ENCODE measurements at places on chromosomes 16 and 17. TPM values are rescaled to one million over a fixed set of nuclear protein-coding genes. Genes with fewer than 3 reads are reported as not detected.

DNA sequence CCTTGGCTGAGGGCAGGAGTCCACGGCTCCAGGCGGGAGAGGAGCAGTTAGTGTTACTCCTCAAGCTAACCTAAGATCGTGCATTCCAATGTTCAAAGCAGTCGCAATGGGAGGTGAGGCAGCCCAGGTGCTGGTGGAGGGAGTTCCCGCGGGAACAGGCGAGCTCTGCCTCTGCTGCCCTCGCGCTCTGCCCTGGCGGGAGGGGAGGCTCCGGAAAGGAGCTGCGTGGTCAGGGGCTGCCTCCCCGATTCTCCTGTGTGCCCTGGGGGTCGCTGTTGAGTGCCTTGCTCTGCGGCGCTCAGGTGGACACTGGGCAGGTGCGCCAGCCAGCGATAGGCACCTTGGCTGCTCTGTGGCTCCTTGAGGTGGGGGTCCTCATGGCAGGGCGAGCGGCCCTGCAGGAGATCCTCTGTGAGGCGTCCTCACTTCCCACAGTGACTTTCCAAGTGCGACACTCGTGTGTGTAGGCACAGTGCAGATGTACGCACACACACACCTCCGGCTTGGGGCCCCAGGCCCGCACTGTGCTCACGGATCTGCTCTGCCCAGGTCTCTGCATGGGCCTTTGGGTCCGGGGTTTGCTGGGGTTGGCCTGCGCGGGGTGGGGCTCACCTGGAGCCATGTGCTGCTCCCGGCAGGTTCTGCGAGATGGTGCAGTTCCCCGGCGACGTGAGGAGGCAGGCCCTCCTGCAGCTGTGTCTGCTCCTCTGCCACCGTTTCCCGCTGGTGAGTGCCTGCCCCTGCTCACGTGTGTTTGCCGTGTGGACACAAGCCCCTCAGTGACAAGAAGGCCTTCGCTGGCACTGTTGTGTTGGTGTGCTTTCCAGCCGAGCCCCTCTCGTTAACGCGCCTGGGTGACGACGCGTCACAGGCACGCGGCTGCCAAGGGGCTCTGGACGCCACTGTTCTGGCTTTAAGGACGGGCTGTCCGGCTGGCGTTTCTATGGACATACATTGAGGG lies 97.9 kb upstream of the ZNF750 start:
- DNase-seq: no peak

Gene KRTAP29-1
- total RNA-seq: not detected

GRCh38 chr17:77449908-77450741 lies 309.4 kb downstream of the SEC14L1 start:
- no peak for DNase-seq

DNA sequence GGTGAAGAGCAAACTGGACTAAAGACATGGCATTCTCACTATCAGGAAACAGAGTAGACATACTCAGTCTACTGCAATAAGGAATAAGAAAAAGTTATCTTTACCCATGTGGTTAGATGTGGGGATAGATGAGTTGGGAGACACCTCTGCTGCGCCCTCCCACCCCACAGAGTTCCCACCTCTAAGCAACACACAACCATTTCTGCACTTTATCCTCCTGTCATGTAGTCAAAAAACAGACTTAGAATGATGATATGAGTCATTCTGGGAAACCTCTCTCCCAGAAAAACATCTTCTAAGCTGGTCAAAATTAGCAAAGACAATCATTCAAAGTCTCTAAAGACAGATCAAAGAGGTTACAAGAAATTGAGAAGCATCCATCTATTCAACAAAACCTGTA lies 94.9 kb downstream of the CACNG1 start:
- DNase-seq: no peak

DNA sequence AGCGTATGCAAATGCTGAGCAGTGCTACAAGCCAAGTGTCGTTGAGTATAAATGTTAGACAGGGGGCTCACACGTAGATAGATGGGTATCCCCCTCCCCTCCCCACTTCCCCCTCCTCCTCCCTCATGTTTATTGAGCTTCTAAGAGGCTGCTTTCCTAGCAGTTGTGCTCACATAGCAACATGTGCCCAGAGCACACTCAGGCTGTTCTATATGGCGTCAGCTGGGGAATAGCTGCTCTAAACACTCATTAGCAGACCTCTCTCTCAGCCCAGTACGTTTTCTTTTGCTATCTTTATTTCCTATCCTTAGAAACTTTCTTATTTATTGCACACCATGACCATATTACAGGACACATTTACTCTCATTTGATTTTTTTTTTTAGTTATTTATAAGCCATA lies 1.8 kb downstream of the KCNJ2 start:
- no peak for DNase-seq

- DNase-seq: no peak
Measured at GRCh38 chr17:61345825-61346666, 53.6 kb upstream of the TBX2 start.

DNA sequence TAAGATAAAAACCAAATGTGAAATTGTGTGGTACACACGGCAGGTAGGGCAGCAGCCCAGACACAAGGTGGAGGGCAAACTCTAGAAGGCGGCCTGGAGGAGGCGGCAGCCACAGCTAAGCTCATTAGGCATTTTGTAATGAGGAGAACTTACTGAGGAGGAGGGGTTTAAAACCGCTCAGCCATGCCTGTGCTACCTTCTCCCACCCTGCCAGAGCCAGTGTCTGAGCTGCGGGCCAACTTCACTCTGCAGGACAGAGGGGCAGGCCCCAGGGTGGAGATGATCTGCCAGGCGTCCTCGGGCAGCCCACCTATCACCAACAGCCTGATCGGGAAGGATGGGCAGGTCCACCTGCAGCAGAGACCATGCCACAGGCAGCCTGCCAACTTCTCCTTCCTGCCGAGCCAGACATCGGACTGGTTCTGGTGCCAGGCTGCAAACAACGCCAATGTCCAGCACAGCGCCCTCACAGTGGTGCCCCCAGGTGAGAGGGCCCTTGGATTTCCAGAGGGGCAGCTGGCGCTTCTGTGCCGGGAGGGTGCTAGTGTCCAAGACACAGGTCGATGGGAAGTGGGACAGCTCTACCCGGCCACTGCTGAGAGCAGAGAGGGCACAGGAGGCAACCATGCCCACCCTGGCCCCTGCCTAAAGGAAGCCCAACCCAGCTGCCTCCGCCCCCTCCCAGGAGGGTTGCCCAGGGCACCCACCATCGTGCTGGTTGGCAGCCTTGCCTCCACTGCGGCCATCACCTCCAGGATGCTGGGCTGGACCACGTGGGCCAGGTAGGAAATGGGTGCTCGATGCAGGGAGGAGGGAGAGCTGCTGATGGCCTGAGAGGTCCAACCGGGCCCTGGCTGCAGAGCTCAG lies 4.3 kb upstream of the SYNGR2 start:
- no peak for DNase-seq

- DNase-seq: no peak
Measured at GRCh38 chr17:49881054-49881402, 33.2 kb upstream of the TAC4 start.

DNA sequence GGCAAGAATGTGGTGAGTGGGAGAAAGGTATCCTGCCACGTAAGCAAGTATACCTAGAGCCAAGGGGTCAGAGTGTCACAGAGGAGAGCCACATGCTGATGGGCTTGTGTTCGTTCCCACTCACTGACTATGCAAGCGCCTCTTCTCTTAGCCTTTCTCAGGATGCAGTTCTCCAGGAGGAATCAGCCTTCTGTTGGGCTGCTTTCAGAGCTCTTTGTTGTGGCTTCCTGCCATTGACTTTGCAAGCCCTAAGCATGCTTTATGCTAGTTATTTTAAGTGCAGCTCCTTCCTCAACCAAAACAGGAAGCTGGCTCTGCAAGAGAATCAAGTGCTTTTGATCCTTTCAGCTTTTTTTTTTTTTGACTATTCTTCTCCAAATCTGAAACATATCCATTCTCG lies 66.6 kb downstream of the SIAH1 start:
- DNase-seq: no peak

DNA sequence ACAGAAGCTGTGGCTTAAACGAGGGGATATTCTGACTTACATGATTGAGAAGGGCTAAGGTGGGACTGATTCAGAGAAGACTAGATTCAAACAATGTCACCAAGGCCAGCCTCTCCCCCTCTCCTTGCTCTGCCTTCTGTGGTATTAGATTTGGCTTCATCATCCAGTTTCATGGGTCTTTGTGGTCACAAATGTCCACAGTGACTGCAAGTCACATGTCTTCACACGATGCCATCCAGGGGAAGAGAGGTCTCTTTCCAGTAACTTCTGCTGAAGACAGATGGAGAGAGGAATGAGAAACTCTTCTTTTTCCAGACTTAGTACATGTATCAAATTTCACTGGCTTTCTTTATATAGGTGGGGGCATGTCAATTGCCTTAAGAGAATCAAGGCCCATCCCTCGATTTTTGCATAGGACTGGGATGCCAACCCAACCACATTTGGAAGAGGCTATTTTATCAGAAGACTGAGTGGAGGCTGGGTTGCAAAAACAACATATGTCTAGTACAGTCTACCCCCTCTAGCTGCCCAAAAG lies 57.3 kb upstream of the HNF1B start:
- no peak for DNase-seq

DNA sequence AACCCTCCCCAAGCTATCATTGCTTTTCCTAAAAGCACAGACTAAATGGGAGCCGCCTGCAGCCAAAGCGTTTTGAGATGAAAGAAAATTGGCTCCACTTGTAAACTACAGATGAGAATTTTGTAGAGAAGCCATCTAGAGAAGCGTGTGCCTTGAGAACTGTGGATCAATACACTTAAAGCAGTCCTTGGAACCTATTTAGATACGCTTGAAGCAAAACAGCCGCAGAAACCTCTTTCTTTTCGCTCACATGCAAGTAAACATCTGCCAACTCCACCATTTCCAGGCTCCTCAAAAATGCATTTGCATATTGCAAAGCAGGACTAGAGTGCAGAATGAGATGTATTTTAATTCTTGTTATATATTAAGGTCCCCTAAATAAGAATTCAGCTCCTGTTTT lies 13.1 kb downstream of the KIAA0513 start:
- no peak for DNase-seq

DNA sequence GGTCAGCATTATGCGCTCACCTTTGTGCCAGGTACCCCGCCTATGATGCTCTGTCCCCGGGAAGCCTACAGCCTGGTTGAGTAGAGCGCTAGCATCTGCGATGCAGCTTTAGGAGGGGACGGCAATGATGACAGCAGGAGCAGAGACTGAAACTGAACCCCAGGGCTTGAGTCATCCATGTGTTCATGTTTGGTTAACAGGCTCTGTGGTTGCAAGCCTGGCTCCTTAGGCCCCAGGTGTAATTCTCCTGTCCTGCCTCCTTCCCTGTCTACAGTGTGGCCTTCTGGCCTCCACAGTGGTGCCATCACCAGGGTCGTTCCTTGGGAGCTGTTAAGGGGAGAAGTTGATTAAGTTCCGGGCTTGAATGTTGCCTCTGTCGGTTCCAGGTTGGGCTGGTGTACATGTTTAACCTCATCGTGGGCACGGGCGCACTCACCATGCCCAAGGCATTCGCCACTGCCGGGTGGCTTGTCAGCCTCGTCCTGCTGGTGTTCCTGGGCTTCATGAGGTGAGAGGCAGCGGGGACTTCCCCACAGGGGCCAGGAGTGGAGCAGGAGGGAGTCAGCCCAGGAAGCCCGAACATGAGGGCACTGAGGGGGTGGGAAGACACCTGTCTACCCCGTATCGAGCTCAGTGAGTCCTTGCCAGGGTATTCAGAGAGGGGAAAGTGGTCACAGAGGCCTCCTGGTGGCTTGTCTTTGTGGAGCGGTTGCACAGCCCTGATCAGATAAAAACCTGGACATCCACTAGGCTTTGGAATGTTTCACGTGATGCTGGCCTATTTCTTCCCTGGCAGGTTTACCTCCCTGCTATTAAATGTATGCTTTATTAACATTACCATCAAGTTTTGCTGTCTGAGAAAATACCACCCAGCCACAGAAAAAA lies 9.2 kb upstream of the NAT9 start:
- DNase-seq: no peak

DNA sequence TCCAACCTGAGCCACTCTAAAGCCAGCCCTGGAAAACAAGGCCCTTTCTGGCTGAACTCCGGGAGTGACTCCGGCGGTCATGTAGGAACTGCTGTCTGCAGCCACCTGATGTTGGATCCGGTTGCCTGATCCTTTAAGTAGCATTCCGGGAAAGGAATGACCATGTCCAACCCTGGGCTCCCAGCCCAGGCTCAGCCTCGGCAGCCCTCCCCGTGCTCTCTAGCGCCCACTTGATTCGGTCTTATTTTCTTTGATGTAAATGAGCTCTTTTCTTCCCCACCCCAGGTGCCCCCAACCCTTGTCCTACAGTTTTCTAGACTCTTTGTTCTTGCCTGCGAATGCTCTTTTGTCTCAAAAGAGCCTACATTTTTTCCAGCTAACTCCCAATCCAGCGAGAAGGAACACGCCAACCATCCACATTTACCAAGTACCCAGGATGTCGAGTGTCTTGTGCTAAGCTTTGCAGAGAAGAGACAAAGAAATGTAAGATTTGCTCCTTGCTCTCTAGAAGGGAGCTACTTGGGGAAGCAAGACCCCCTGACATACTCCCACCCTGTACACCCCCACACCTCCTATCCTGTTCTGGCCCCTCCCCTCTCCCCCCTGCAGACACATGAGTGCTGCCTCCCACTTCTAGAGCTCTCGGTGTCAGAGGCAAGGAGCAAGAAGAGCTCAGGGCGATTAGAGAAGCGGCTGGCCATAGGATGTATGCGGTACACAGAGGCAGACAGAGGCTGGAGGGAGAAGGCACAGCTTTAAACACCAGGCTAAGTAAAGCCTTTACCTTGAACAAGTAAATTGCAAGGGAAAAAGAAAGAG lies 53.8 kb downstream of the COG7 start:
- DNase-seq: peak; percentile 68

GRCh38 chr17:79214940-79215604 lies 140.4 kb downstream of the ENGASE start:
- DNase-seq: no peak

Gene TP53TG3
- not detected for total RNA-seq

Gene KRTAP3-2
- not detected for total RNA-seq

Gene STAC2
- 6.0 TPM for total RNA-seq

DNA sequence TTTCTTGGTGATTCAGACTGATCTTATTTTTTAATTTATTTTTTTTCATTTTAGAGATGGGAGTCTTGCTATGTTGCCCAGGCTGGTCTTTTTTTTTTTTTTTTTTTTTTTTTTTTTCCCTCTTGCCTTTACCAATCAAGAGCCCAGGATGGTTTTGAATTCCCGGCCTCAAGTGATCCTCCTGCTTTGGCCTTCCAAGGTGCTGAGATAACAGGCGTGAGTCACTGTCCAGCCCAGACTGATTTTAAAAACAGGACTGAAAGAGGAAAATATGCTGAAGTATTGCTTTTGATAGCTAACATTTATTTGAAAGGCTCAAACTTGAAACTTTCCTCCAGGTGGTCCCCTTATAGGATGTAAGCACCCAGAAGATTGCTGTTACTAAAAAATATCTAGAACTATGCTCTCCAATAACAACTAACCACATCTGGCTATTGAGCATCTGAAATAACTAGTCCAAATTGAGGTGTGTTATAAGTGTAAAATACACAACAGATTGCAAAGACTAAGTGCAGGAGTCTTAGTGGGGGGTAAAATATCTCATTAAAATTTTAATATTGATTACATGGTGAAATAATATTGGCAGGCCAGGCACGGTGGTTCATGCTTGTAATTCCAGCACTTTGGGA lies 15.8 kb upstream of the BRIP1 start:
- no peak for DNase-seq

DNA sequence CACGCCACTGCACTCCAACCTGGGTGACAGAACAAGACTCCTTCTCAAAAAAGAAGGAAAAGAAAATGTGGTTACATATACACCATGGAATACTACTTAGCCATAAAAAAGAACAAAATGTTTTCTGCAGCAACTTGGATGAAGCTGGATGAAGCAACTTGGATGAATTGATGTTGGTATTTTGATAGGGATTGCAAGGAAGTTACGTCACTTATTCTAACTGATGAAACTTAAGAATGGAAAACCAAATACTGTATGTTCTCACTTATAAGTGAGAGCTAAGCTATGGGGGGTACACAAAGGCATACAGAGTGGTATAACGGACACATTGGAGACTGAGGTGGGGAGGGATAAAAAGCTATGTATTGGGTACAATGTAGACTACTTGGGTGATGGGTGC lies 17.5 kb downstream of the PLA2G10 start:
- no peak for DNase-seq

All from H1 (cell line).